ENCODE measurements at places on chromosomes 16 and 17.

DNA sequence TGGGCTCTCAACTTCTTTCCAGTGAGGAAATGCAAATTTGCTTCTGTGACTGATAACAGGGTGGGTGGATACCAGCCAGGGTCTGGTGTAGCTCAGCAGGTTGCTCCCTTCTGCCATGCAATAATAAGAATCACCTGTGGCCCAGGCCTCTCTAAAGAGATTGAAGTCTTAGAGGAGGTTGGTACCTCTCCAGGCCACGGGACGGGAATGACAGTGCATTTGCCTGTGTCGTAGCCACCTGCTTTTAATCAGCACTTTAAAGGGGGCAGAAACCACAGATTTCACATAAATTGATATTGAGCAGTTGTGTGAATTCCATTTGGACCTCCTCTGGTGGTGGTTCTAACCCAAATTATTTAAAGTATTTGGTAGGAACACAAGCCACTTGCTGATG lies 246.9 kb downstream of the PRKCA start:
- no peak for DNase-seq

DNA sequence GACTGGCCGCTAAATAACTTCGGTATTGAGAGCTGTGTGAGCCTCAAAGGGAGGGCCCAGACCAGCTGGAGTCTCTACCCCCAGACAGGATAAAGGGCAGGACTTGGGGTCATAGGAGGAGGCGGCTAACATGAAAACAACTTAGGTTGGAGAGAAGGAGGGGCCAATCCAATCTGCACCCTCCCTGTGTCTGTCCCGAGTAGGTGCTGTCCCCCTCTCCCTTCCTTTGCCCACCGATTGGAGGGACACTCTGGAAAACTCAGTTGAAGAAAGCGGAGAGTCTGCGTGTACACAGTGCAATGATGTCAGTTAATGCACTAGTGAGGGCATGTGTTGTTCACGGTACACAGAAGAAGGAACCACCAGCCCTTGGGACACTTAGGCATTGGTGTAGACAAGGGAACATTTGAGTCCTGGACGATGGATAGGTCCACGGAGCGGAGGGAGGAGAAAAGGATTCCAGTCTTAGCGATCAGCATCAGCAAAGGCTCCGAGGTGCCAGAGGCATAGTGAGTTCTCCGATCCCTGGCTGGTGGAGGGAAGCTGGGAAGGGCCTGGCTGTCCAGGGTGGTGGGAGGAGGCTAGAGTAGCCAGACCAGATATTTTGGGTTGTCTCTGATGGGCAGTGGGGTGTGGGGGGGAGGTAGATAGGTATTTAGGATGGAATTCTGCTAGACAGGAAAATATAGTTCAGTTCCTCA lies 761 bp downstream of the NOL3 start:
- DNase-seq: no peak

GRCh38 chr17:14833201-14833785 lies 431.8 kb downstream of the PMP22 start:
- no peak for DNase-seq

DNA sequence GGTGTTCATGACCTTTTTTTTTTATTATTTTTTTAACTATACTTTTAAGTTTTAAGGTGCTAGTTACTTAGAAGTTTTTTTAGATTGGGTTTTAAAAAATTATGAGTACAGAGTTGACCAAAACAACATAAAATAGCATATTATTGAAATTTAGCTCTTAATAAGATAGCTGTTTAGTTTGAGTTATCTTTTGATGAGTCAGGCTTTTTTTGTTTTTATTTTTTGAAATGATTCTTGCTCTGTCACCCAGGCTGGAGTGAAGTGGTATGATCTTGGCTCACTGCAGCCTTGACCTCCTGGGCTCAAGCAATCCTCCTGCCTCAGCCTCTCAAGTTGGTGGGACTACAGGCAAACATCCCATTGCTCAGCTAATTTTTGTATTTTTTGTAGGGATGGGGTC lies 13.6 kb downstream of the ZNF750 start:
- no peak for DNase-seq

DNA sequence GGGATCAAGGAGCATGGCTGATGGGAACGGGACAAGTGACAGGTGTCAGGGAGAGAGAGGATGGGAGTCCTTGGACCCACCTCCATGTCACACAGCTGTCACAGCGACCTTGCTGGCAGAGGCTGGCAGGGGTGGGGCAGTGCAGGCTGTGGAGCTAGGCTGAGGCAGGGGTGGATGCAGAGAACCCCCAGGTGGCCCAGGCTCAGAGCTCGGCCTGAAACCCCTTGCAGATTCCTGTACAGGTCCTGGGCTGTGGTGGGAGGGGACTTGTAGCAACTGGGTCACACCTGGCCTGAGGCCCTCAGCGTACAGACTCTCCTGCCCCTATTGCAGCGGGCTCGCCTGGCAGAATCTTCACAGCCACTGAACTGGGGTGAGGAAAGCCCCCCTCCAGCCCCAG lies 174.1 kb downstream of the NTN1 start:
- DNase-seq: no peak

- no peak for DNase-seq
Measured at GRCh38 chr16:50838165-50838564, 96.3 kb downstream of the CYLD start.

GRCh38 chr17:82294064-82294773 lies 20.7 kb upstream of the CSNK1D start:
- no peak for DNase-seq

GRCh38 chr16:21263640-21264570 lies 14.2 kb downstream of the CRYM start:
- DNase-seq: no peak

- DNase-seq: no peak
Measured at GRCh38 chr16:74107795-74108610, 188.6 kb upstream of the PSMD7 start.

DNA sequence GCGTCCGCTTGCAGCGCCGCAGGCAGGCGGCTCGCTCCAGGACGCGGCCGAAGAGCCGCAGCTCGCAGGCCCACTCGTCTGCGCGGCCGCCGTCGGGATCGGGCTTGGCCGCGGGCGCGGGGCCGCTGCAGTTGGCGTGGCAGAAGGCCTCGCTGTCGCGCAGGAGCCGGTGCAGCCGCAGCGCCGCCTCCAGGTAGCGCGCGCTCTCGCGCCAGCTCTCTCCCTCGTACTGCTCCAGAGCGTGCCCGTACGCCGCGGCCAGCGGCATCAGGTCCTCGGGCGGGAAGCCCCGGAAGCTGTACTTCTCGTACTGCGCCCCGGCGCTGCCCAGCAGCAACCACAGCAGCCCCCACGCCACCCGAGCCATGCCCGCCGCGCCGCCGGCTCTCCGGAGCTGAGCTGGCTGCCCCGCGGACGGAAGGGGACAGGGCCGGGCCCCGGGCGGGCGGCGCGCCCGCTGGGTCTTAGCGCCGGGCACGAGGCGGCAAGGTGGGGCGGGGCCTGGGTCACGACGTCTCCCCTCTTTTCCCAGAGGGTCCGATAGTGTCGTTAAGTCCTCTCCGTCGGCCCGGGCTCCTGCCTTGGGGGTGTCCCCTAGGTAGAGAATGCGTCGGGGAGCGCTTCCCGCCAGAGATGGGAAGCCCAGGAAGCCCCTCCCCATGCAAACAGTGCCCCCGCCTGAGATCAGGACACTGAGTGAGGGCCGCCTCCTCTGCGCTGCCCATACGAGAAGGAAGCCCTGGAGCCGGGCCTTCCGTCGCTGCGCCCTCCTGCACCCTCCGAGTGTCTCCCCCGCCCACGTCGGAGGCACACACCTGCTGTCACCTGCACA lies at the start of gene P3H4:
Gene P3H4 (minus strand): TSS at position 401 of the 832 bp plus-strand sequence. CDS start 34 bp downstream, at position 367.
- DNase-seq: peak; percentile 46

DNA sequence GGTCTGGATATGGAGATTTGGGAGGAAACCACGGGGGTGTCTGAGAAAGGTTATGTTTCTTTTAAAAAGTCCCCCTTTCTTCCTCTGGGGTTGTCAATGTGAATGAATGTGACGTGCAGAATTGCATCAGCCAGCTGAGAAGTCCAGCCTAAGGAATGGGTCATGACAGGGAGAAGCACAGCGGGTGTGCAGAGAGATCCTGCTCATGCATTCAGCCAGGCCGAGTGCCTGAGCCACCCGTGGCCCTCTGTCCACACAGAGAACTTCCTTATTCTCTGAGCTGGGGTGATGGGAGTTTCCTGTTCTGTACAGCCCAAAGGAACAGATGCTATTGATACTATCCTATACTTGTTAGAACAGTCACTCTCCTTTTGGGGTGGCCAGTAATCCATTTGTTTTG lies 117.9 kb downstream of the CPPED1 start:
- no peak for DNase-seq

DNA sequence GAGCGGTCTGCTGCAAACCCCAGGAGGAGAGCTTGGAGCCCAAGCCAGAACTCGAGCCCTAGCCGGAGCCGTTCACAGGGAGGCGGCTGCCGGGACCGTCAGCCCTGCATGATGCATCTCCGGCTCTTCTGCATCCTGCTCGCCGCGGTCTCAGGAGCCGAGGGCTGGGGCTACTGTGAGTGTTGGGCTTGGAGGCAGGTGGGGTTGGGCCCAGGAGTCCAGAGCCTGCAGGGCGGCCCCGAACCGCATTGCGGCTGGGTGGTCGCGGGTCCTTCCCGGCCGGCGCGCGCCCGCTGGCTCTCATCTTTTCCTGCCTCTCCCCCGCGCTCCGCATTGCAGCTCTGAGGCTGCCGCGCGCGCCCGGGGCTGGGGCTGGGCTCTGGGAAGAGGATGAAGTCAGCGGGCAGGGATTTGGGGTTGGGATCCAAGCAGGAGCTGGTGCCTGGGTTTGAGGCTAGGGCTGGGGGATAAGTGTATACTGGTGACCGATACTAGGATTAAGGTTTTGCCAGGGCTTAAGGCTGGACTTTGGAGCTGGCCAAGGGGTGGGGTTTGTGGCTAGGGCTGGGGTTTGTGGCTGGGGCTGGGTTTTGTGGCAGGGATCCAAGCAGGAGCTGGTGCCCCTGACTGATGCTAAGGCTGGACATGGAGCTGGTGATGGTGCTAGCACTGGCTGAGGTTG lies 532 bp downstream of the CNTNAP1 start:
- no peak for DNase-seq

DNA sequence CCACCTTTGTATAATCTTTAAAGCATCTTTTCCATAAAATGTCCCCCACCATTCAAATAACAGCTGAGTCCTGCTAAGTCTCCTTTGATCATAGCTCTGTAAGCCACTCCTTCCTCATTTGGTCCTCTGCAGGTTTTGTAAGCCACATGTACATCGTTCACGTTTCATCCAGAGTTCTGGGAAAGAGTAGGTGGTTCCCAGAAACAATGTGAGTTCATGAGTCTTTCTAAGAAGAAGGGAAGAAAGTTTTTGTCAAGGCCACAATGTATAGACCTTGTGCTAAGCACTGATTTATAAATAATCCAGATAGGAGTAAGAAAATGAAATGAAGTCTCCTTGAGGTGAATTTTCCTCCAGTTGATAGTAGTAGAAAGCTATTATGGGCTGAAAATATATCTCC lies 8.7 kb upstream of the ANKS4B start:
- DNase-seq: no peak

GRCh38 chr16:4026854-4027253 lies 89.4 kb downstream of the ADCY9 start:
- no peak for DNase-seq

Measured in activated T-cell treated with anti-CD3 and anti-CD28 coated beads for 4 hours (primary cell).